ENCODE measurements at places on chromosomes 12 and 14.
A peak's percentile ranks its signal among the peaks of the same experiment; 100 is the strongest.

DNA sequence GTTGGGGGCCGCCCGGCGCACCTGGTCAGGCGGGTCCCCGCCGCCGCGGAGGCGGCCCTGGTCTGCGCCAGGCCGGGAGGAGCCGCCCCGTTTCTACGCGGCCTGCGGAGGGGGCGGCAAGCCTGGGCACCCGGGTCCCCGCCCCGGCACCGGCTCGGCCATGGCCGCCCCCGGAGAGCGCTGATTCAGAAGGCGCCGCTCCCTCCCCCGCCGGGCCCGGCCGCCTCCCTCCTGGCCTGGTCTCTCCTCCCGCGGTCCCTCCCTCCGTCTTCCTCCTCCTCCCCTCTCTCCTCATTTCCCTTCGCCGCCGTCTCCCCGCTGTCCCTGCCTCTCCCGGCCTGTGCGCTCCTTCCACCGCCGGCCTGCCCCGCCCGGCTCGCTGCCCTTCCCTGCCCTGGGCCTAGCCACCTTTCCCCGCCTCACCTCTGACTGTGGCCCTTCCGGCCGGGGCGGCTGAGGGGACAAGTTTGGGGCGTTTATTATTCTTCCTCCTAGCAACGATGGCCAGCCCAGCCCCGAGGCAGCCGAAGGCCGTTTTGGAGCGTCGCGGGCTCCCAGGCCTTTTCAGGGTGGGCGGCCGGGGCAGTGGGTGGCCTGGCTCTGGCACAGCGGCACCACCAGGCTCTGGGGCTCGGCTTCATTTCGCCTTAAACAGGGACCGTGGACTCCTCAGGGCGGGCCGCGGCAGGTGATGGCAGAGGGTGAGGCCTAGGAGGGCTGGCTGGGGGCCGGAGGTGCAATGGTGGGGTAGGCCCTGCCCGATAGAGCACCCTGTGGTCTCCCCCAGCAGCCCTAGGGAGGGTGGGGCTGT is 768 bp downstream of the CEP170B start:
- DNase-seq, result peak; percentile 79

DNA sequence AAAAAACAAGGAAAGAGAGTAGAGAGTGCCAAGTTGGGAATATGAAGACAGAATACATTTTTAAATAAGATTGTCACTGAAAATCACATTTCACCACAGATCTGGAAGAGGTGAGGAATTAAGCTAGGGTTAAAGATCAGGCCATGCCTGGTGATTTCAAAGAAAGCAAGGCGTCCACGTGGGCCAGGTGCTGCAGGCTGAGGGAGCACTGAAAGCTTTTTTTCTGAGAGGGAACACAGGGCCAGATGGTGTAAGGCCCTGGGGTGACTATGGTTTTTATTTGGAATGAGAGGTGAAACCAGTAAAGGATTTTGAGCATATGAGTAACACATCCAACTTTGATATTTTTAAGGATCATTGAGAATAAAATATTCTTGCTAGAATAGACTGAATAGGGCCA is 20.9 kb downstream of the SYT1 start:
- DNase-seq, result no peak

- DNase-seq, result no peak
These were observed 602.9 kb downstream of the DIO2 start for GRCh38 chr14:79608446-79608845.

DNA sequence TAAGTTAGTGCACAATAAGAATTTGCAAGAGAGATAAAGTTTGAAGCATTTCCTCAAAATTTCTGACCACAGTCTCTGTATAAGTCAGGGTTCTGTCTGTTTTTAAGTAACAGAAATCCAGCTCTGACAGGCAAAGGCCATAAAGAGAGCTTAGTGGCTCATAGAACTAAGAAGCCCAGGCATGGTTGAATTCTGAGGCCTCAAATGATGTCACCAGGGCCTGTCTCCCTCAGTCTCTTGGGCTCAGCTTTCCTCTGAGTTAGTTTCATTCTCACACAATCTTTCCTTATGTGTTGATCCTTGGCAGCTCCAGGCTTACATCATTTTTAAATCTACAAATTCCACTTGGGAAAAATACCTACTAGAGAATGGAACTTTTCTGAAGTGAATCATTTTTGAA is 173.4 kb upstream of the ATP2B1 start:
- DNase-seq, result peak; percentile 46

DNA sequence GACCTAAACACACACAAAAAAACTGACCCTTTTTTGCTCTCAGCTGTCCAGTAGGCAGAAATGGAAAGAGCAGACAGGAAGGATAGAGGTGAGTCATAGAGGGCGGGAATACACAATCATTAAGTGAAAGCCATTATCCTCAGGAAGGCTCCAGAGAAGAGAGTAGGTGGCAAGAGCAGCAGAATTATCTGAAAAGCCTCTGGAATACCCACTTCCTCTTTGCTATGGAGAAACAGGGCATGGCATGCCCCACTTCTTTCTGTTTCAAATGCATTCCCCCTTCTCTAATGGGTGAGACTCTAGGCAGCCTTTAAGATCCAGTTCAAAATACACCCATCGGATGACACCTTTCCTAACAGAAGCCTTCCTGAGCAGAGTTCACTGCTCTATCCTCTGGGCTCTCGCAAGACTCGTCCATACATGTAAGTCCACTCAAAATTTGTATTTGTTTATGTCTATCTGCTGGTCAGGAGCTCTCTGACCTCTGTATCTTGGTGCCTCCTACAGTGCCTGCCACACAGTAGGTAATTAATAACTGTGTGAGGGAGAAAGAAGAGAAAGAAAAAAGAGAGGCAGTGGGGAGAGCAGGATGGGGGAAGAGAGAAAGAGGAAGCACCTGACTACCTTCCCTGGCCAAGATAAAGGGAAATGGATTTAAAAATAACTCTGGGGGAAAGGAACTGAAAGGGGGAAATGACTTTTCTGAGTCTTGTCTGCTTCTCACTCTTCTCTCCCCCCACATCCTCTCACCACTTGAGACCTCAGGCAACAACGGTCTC is 8.5 kb downstream of the KLHL33 start:
- peak; percentile 68 for DNase-seq

GRCh38 chr12:56565510-56566101 is 44.0 kb downstream of the RBMS2 start:
- DNase-seq, result peak; percentile 30

DNA sequence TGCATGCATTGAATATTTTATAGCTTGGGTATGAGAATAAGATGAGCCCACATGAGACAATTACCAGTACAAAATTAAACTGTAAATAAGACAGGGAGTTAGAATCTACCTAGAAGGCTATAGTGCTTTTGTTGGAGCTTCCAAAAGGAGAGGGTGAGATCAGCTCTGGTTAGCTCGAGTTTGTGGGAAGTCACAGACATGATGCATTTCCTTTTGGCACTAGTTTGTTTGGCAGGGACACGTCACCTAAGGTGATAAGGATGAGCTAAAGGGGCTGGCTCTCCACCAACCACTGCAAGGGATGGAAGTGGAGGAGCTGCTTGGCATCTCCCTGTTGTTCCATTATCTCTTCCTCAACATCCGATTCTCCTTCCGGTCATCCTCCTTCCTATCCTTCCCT is 48.5 kb upstream of the CPM start:
- peak; percentile 59 for DNase-seq

DNA sequence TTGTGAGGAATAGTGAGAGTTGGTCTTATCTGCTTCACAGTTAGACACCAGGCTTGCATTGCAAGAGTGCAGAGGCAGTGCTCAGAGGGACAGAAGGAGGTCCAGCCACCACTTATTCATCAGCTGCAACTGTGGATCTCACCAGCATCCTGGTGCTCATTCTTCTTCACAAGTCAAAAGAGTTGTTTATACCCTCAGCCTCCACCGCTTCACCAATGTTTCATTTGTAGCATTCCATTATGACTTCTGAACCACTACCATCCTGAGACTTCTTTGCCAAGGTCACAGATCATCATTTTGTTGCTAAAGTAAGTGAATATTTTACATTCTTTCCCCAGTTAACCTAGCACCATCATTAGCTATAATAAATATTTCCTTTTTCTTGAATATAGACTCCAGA is 230.5 kb upstream of the KITLG start:
- DNase-seq, result peak; percentile 39

DNA sequence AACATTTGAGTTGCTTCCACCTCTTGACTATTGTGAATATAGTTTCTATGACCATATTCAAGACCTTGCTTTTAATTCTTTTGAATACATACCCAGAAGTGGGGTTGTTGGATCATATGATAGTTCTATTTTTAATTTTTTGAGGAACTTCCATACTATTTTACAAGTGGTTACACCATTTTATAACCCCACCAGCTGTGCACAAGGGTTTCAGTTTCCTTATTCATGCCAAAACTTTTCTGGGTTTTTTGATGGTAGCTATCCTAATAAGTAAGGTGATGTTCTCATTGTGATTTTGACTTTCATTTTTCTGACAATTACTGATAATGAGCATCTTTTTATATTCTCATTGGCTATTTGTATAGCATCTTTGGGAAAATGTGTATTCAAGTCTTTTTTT is 109.4 kb upstream of the GARIN2 start:
- no peak for DNase-seq

GRCh38 chr14:65880507-65880906 is 468.0 kb downstream of the FUT8 start:
- no peak for DNase-seq

DNA sequence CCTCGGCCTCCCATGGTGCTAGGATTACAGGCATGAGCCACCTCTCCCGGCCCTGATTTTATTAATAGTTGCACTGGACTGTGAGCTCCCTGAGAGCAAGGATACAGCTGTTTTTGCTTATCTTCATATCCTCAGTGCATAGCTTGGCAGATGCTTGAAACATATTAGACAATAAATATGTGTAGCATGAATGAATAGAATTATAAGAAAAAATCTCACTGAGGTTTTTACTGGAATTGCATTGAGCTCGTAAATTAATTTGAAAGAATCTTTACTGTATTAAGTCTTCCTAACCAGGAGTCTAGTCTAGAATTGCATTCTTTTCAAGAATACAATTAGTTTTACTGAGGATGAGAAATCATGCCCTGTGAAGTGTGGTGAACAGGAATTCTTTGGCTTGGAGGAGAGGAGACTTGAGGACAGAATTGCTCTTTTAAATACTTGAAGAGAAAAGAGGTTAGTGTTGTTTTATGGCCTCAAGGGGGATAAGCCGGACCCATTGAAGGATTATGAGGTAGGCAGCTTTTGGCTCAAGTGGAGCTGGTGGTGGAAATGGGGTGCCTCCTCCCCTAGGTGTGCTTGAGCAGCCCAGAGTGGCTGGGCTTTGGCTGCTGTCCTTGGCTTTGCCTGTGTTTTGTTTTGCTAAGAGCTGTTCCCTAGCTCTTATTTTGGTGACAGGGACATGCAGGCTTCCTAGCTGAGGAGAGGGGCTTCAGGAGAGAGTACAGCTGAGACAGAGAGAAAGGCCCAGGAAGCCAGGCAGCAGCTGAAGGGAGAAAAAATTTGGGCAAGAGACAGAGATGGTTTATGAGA is 34.0 kb downstream of the PLEKHD1 start:
- no peak for DNase-seq

DNA sequence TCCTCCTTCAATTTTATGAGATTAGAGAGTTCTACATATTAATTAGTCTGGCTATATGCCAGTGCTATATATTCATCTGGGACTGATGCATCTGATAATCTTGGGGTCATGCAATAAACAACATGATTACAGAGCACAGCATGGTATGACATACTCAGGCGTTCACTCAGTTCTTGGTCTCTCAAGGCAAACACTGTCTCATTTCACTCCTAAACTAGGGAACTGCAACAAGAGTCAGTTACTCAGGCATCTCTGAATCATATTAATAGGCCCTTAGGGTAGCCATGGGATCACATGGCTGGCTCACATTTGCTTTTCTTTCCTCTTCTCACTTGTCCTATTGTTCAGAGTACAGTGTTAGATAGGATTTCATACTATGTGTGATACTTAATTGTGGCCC is 91.8 kb upstream of the TMEM260 start:
- peak; percentile 45 for DNase-seq

DNA sequence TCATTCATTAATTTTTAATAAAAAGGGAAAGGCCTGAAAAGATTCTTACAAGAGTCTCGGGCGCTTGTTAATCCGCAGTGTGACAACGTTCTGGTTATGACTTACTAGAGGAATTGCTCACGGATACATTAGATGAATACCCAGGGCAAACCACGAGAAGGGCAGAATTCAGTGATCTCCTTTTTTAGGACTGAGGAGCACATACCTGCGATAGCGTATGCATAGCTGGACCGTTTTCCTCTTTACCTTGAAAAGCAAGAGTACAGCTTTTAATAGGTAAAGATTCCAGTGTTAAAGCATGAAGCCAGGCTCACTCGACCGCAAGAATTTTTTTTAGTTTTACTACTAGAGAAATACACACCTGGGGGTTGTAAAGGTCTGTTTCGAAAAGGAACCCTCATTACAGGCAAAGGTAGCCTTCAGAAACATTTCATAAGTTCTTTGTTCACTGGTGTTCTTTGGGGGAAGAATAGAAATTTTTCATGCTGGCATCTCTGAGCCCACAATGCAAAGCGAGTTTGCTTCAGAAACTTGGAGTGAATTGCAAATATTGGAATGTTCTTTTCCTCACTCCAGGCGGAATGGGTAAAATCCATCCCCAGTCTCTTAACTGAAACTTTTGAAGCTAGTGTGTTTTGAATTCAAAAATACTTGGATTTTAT is 953 bp downstream of the MAPK1IP1L start:
- DNase-seq, result peak; percentile 23

GRCh38 chr12:63994704-63995103 is 150.2 kb downstream of the SRGAP1 start:
- DNase-seq, result no peak

DNA sequence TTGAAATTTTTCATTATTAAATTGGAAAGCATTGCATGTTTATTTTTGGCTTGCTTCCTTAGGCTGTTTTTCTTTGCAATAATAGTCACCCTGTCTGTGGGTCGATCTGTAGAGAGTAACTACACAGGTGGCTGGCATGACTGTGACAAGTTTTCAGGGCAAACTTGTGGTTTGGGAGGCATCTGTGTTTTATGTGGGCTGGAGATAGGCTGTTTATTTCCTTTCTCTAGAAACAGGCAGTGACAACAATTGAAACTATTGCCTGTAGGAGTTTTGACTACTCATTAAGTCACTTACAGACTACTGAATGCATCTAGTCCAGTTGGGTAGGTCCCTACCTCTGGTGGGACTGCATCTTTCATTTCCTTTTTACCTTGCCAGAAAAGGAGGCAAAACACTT is 155.6 kb downstream of the DYRK2 start:
- no peak for DNase-seq

DNA sequence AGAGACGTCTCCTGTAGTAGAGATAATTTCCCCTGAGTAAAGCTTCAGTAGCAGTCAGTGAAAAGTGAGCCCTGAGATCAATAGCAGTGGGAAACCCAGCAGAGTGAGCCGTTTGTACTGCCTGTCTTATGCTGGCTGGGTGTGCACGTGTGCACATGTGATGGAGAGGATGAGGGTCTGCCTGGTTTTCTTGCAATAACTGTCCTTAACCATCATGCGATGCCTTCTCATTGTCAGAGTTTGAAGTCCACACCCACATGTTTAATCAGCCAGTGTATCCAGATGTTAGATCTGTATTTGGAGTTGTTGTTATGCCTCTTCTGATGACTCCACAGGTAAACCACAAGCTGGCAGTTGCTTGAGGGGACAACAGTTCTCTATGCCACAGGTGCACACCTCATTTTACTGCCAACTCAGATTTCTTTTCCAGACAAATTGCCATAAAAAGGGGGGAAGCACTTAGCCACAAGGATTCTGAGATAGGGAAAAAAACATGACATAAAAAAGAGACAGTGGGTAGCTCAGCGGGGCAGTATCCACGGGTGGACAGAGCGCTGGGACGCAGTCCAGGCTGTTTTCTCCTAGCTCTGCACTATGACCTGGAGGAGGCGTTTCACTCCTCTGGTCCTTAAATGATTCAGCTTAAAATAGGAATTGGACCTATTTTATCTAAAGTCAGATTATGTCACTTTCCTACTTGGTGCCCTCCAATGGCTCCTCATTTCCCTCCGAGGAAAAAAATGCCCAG is 192.3 kb downstream of the ANO6 start:
- no peak for DNase-seq
